Omental fat pad (tissue), 4 donors: ENCODE measurements at places on chromosomes 7 and 10.

GRCh38 chr7:152869041-152869676 lies 109.6 kb downstream of the ACTR3B start:
- no peak for DNase-seq

DNA sequence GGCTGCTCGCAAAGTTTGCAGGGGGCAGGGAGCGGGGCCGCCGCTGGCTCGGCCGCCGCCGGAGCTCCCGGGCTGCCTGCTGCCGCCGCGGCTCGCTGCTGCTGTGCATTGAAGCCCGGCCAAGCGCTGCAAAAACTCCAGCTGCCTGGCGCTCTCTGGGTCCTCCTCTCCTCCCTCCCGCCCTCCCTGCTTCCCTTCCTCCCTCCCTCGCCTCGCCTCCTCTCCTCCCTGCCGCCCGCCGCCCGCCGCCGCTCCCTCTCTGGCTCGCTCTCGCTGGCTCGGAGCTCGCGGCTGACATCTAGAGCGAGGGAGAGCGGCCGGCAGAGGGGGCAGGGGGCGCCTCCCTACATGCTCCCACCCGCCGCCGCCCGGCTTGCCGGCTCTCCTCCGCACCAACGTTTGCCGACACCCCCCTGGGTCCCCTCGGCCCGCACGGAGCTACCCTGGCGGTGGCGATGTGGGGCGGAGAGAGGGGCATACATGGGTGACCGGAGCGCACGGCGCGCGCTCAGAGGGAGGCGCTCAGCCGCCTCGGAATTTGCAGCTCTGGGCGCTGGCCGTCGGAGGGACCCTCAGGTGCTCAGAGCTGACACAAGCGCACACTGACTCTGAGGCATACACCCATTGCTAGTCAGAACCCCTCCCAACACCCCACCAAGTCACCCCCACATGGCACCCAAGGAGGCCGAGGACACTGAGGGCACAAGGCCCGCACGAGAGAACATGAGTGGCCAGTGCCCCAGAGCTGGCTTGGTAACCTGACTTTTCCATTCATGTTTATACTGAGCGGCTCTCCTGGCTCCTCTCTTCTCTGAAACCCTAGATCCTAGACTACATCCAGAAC lies 1.2 kb upstream of the PLXNA4 start:
- no peak for DNase-seq

GRCh38 chr10:8360814-8361509 lies 306.5 kb downstream of the GATA3 start:
- DNase-seq, result no peak

GRCh38 chr10:3500408-3500856 lies 284.6 kb downstream of the KLF6 start:
- DNase-seq, result peak; percentile 45

- DNase-seq, result no peak
Observed at GRCh38 chr10:120042705-120043104, 150.2 kb downstream of the SEC23IP start.

DNA sequence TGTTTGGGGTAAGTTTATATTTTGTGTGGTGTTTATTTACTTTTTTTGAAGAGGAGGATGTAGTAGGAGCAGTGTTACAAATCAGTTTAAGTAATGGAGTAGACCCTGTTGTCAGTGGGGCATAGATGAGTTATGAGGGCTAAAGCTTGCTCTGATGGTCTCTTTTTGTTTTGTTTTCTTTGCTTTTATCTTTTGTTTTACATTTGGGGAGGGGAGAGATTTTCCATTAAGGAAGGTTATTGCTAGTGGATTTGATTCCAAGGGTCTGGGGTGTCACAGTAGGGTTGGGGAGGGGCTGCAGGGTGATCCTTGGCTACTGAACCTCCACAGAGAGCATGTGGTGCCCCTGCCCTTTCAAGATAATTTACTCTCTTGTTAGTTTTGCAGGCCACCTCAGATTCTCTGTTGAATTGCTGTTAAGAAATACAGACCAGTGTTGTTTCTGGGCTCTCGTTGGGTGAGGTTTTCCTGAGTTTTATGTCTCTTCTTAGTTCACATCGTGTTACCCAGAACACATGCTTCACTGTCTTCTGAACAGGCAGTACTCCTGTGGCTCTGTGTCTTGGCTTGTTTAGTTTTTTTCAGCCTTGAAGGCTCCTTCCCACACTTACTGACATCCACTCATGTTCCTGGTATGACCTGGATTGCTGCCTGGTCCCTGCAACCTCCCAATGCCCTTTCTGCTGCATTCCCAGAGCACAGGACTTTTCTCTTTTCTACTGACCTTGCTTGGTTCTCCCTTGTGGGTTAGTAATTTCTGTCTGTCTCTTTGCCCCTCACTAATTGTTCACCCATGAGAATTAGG lies 4.2 kb downstream of the KIFBP start:
- no peak for DNase-seq
